ENCODE measurements at places on chromosomes 11 and 22.

- DNase-seq, result no peak
Measured at GRCh38 chr22:29702931-29703501, 16.8 kb upstream of the CABP7 start.

GRCh38 chr22:44244265-44244822 is 63.6 kb downstream of the PARVG start:
- no peak for DNase-seq

GRCh38 chr11:117197516-117198456 is 1.4 kb upstream of the TAGLN start:
- no peak for DNase-seq

GRCh38 chr11:47788181-47788580 is 21.0 kb upstream of the FNBP4 start:
- DNase-seq, result no peak

GRCh38 chr11:123645286-123645975 is 9.0 kb downstream of the SCN3B start:
- no peak for DNase-seq

DNA sequence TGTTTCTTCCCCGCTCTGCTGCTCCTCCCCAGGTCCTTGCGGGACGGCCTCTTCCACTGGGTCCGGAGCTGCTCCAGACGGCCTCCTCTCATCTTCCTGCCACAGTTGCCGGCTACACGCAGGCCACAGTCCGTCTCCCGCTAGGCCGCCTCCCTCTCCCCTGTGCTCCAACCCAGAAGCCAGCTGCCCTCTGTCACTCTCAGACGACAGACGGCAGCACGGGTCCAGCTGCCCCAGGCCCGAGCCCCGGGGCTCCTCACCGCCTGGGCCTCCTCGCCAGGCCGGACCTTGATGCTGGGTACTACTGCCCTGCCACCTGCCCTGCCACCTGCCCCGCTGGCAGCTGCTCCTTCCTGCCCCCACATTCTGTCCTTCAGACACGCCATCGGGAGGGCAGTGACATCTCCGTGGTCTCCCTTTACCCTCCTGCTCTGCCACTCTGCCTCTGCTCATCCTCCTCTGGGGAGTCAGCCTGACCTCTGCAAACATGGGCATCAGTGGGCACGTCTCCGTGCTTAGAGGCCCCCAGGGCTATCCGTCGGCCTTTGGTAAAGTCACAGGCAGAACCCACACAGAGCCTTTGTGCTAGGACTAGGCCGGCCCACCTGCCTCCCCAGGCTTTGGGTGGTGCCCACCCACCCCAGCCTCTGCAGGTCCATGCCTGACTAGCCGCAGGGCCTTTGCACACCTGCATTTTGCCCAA is 43.1 kb upstream of the TH start:
- no peak for DNase-seq

DNA sequence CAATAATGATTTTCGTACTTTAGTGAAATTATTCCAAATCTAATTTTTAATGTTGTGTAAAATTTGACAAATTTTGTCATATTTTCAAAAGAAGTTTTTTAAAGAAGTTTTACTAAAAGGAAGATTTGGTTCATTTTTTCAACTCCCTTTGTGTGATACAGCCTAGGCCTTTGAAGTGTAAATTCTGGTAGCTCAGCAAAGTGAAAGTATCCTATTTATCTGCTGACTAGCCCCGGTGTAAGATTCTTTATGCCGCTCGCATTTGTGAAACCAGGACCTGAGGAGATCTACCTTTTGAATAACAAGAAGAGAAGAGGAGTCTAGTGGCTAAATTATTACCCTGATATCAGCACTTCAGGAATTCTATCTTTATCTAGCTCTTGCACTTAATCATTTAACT is 177.4 kb downstream of the JRKL start:
- no peak for DNase-seq

GRCh38 chr11:69123593-69124545 is 31.9 kb upstream of the SMIM38 start:
- DNase-seq, result no peak

DNA sequence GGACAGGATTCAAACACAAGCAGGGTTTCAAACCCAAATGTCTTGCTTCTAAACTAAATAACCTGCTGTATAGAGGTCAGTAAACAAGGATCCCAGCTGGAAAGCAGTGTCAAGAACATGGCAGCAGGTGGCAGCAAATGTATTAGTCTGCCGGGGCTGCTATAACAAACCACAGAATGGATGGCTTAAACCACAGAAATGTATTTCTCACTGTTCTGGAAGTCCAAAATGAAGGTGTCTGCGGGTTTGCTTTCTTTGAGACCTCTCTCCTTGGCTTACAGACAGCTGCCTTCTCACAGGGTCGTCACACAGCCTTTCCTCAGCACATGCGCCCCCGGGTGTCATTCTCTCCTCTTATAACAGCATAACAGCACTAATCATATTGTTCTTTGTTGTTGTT is 65.1 kb upstream of the LRRC55 start:
- no peak for DNase-seq

- DNase-seq, result no peak
Measured at GRCh38 chr11:112817376-112817775, 143.8 kb upstream of the NCAM1 start.

- DNase-seq, result no peak
Measured at GRCh38 chr11:106990331-106990730, 27.9 kb downstream of the GUCY1A2 start.

DNA sequence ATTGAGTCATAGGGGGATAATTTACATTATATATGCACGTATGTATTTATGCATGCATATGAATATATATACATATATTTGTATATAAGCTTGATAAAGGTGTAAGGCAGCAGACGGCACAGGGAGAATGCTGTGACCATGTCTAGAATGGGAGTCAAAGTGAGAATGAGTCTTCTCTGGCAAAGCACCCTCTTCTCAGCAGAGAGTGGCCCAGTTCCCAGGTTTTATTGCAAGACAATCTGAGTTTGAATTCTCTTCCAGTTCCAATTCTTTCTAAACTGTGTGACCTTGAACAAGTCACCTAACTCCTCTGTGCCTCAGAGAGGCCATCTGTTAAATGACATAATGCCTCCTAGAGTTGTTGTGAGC is 13.8 kb downstream of the EHF start:
- DNase-seq, result no peak

GRCh38 chr11:9704620-9705019 is 40.7 kb downstream of the SWAP70 start:
- DNase-seq, result no peak

DNA sequence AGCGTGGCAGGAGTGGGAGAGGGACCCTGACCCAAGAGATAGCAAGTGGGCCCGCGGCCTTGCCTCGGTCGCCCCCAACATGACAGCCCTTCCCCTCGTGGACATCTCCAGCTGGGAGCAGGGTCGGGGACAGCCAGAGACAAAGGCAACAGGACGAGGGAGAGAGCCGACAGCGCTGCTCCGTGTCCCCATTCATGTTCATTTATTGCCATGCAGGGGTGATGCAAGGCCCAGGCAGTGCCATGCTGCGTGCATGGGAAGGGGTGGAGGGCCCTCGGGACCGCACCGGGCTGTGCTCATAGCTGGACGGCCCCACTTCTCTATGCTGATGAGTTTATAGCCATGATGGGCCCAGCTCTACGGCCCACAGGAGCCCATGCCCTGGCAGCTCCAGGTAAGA is 12.7 kb downstream of the MRPL23 start:
- DNase-seq, result no peak

DNA sequence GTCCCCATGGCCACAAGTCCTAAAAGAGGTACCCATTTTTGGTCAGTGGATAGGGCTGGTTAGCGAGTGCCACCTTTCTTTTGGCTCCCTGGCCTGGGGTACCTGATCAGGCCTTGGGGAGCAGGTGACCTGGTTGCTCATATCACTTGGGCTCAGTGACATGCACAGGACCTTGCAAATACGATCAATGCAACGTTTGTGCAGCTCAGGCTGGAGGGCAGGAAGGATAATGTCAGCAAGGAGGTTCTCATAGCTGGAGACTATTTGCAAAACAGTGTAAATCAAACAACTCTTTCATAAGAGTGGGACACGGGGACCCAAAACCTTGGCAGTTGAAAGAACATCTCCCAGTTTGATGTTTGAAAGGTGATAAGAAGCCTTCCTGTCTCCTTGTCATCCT is 127.4 kb upstream of the CADM1 start:
- no peak for DNase-seq

GRCh38 chr11:44096360-44097185 is 1.1 kb downstream of the EXT2 start:
- no peak for DNase-seq

DNA sequence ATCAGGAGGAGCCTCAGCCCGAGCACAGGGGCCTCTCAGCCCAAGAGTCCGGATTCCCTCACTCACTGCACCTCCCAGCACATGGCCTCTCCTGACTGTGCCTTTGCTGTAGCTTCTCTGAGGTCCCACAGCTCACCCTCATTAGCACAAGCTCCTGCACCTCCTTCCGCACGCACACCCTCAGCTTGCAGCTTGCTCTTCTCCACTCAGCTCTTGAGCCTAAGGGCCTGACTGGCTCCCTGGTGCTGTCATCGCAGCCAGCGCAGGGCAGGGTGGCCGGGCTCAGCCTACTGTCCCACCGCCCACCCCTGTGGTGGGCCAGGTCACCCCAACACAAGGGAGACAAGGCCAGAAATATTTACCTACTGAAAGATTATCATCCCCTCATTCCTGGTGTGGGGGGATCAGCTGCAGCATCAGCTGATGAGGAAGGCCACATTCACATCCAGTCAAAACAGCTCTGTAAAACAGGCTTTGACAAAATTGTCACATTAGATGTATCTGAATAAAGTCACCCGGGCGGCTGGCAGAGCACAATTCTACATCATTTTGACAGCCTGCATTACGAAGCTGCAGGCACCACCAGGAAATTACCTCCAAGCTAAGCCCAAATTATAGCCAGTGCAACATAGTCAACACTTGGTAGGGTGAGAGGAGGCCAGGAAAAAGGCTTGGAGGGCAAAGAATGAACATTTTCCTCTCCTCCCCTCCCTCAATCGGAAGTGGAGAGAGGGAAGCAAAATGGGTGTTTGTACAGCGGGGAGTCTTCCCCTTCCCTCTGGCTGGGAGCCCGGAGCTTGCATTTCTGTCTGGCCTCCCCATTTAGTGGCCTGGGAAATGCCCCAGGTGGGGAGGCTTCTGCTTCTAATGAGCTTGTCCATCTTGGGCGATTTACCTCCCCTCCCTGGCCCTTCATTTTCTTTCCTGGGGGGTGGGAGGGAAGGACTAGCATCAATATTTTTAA is 29.5 kb upstream of the IGSF9B start:
- DNase-seq, result no peak

GRCh38 chr11:69609351-69609750 is 31.6 kb upstream of the CCND1 start:
- DNase-seq, result no peak

DNA sequence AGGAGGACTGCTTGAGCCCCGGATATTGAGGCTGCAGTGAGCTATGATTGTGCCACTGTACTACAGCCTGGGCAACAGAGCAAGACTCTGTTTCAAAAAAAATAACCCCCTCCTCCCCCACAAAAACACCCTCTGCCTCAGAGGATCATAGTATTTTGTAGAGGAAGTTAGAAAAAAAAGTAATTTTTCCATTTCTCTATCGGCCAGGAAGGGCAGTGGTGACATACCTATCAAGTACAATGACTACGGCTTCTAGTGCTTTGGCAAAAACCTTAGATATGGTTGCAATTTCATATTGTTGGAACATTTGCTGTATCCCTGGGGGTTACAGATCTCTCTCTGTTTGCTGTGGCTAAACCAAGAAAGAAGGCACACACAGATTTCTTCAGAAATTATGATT is 28.9 kb downstream of the C2CD3 start:
- DNase-seq, result no peak

- DNase-seq, result no peak
Measured at GRCh38 chr22:23088199-23088604, 17.9 kb downstream of the GNAZ start.

- DNase-seq, result peak; percentile 68
Measured at GRCh38 chr11:62430425-62430824, 11.6 kb downstream of the SCGB1A1 start.

DNA sequence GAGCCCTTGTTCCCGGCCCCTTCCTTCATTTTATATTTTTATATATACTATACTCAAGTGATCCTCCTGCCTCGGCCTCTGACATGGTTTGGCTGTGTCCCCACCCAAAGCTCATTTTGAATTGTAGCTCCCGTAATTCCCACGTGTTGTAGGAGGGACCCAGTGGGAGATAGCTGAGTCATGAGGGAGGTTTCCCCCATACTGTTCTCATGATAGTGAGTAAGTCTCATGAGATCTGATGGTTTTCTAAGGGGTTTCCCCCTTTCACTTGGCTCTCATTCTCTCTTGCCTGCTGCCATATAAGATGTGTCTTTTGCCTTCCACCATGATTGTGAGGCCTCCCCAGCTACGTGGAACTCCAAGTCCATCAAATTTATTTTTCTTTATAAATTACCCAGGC is 7.2 kb upstream of the ZNF280A start:
- DNase-seq, result no peak

DNA sequence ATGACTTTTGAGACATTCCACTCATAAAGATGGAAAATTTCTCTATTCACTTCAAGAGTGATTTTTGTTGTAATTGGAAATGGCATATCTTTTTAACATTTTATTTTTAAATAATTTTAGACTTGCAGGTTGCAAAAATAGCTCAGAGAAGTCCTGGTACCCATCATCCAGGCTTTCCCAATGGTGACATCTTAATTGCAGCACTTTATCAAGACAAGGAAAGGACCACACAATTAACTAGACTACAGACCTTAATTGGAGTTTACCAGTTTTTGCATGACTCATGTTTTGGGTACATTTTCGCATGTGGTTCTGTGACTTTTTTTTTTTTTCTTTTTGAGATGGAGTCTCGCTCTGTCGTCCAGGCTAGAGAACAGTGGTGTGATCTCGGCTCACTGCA is 23.0 kb upstream of the MAP6 start:
- no peak for DNase-seq

DNA sequence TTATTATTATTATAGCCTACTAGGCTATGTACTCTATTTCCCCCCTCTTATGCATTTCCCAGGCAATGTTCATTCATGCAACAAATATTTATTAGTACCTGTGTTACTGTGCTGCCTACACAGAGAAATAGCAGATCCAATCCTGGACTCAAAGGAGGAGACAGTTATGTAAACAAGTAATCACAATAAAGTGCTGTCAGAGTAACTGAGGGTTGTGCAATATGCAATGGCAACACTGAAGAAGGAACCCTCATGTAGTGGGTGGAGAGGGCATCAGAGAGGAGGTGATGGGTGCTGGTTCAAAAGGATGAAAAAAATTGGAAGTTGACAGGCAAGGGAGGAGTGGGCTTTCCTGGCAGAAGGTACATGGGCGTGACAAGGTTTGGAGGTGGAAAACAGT is 886 bp upstream of the P4HA3 start:
- DNase-seq, result no peak

GRCh38 chr11:88104408-88104807 is 70.8 kb downstream of the RAB38 start:
- no peak for DNase-seq

- DNase-seq, result no peak
Measured at GRCh38 chr22:42368379-42369249, 63.6 kb downstream of the NFAM1 start.

Measured in right forelimb (tissue), 1 donor.